ENCODE measurements at places on chromosomes 2 and 18. TPM values are rescaled to one million over a fixed set of nuclear protein-coding genes. Genes with fewer than 3 reads are reported as not detected.

- DNase-seq = no peak
Measured at GRCh38 chr2:66692521-66693054, 257.7 kb downstream of the MEIS1 start.

DNA sequence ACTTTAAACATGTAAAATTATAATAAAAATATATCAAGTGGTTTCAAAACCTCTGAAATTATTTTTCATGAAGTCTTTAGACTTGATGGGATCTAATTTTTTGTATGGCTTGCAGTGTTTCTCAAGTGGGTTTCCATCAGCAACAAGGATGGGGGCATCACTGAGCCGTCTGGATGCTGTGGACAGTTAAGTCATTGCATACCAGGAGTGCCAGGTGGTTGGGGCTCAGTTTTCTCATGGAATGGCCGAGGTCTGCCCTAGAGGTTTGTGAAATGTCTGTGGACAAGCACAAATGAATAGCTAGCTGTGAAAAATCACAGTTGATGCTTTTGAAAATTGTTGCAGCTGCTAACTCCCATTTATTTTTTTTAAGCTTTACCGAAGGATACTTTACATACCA lies 1.7 kb downstream of the PRELID3A start:
- no peak for DNase-seq

GRCh38 chr2:151269798-151270568 lies 8.3 kb upstream of the RBM43 start:
- no peak for DNase-seq

DNA sequence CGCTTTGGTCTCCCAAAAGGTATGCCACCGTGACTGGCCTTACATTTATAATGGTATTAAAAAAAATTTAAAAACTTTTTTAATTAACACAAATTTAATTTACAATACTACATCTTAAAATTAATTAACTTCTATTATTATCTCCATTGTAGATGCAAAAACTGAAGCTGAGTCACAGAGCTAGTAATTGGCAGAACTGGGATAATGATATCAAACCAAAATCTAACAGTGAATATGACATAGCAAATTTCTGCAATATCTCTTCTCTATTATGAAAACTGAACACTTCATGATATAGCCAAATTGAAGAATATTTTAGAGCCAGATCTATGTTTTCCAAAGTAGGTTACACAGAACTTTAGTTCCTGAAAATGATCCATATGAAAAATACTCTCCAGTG lies 66.4 kb upstream of the CHAC2 start:
- DNase-seq = no peak

COLEC12 gene
- not detected for total RNA-seq

GRCh38 chr2:168116448-168116847 lies 130.9 kb downstream of the STK39 start:
- no peak for DNase-seq

DNA sequence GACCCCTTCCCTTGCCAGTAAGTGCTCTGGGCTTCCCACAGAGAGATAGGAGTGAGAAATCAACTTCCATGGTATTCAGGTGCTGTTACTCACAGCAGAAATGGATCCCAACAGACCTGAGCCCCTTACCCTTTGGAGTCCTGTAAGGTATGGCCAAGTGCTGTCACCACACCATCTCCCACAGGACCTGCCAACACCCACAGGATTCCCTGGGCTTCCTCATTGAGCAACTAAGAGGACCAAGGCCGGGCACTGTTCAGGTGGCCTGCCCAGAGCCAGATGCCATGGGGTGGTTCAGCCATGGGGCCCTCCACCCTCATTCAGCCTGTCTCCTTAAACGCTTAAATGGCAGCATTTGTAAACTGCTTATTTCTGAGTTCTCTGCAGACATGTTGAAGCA lies 166.2 kb downstream of the TRIM43 start:
- no peak for DNase-seq

DNA sequence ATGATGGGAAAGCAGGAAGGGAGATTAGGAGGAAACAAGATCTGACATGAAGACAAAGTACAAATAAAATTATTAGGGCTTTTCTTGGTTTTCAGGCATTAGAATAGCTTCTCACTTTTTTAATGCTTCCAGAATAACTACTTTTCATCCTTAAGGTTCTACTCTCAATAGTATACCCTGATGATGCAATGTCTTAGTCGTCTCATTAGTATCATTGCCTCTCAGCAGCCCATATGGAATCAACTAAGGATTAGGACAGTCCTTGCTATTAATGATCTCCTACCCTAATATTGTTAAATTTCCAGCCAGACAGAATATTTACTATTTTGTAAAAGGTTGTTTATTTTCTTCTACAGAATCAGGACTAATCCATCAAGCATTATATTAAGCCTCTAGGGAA lies 55.9 kb downstream of the RELCH start:
- no peak for DNase-seq

- DNase-seq = no peak
Measured at GRCh38 chr2:2826209-2826551, 495.1 kb upstream of the MYT1L start.

- no peak for DNase-seq
Measured at GRCh38 chr2:172091761-172092566, 6.7 kb downstream of the DLX1 start.

DNA sequence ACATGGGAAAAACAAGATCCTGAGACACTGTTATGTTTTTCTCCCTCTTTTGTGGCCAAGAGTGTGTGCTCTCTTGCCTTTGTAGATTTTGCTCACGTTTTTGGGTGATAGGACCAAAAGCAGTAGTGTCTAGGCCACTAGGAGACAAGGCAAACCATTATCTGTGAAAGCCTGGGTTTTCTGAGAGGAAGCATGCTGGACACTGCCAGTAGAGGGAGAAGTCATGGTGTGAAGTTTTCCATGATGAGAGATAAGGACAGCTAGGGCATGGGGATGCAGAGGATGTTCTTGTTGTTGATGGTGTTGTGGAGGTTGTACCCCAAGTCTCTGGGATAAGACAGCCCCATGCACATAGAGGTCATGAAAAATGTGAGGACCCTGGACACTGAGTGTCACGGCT lies 285.3 kb downstream of the SOX11 start:
- no peak for DNase-seq

DNA sequence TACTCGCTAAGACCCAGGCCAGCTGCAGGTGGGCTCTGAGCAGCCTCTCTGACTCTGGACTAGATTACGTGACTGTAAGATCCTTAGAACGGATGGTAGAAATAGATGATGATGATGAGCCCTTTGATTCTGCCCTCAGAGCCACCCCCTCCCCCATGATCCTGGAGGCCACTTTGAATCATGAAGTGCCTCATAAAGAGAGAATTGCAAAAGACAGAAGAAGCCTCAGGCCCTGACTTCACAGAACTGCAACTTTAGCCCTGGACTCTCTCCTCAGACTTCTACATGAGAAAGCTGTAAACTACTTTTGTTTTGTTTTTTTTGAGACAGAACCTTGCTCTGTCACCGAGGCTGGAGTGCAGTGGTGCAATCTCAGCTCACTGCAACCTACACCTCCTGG lies 15.4 kb upstream of the TET3 start:
- no peak for DNase-seq

KRCC1 gene
- 11.9 TPM for total RNA-seq

CCDC141 gene
- 5.6 TPM for total RNA-seq

DSG1 gene
- total RNA-seq = not detected

DNA sequence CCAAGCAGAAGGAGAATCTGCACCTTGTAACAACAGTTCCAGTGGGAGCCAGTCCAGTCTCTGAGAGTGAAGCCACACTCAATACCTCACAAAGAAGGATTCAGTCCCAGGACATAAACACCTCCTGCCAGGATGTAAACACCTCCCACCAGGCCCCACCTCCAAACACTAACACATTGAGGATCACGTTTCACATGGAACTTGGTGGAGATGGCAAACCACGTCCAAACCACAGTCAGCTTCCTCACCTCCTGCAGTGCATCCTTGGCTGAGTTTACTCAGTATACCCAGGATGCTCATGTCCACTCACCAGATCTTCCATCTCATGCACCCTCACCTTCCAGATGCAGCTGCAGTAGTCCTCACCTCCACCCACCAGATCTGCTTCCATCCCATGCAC lies 37.8 kb upstream of the TMEM18 start:
- no peak for DNase-seq

DNA sequence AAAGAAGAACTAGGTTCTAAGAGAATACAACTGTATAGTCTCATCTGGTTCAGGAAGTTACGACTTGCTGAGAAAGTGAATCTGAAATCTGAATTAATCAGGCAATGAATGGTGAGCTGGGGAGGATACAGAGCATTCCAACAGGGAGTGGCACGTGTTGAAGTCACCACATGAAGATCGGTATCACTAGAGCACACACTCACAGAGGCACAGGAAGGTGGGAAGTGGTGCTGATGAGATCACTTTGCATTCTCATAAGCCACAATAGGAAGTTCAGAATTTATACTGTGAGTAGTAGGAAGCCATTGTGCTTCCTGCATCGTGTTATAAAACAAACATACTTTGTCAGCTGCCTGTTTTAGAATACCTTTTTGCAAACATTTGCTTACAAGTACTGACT lies 615.0 kb upstream of the DDX18 start:
- no peak for DNase-seq

COA5 gene
- total RNA-seq = 27.2 TPM

TTN gene
- total RNA-seq = 1.8 TPM

MAP3K19 gene
- total RNA-seq = not detected

DNA sequence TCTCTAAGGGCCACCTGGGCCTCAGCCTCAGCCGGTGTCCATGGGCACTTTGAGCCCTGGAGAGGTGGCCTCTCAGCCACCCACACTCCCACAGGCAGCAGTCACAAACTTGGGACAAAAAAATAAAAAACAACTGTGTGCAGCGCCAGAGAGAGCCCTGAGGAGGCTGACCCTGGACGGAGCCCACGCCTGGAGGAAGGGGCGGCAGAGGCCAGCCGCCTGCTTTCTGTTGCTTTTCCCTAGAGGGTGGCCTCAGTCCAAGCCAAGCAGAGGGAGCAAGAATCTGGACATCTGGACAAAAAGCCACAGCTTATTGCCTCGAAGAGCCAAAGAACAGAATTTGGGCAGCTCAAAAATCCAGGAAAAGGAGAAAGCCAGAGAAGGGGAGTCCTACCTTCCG lies 43.3 kb upstream of the LDLRAD4 start:
- no peak for DNase-seq

- no peak for DNase-seq
Measured at GRCh38 chr2:179561702-179562101, 297.1 kb upstream of the SESTD1 start.

- no peak for DNase-seq
Measured at GRCh38 chr18:58230438-58231179, 186.6 kb downstream of the NEDD4L start.

DNA sequence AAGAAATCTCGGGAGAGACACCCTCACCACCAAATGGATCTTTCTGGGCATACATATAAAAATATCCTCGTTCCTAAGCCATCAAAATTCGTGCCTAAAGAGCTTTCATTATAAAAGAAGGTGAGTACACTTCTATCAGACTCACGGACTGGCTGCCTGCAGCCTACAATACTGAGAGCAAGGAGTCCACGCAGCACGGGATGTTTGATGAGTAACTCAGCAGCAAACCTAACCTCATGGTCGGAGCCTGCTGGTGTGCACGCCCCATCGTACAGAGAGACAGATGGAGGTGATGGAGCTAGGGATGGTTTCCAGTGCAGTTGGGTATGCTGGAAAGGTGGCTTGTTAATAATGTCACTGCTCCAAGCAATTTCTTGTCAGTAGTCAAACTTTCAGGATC lies 256.2 kb downstream of the FIGN start:
- DNase-seq = no peak

CFAP221 gene
- total RNA-seq = not detected

GRCh38 chr2:234302664-234302991 lies 194.3 kb downstream of the ARL4C start:
- DNase-seq = no peak

DNA sequence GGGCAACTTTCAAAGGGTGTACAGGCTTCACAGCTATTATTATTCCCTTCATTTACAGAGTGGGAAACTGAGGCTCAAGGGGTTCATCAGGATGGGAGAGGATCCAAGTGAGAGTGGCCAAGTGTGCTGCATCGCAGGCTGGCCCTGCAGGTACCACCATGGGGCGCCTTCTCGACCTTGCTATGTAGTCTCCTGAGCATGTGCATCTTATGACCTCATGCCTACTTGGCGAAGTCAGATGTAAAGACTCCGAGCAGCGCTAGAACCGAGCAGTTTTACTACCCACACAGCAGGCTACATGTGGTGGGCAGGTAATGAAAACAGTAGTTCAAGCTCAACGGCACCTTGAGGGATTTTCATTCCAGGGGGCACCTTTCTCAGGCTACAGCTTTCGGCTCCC lies 42.0 kb downstream of the TFCP2L1 start:
- no peak for DNase-seq

- DNase-seq = no peak
Measured at GRCh38 chr2:200063155-200063554, 107.8 kb downstream of the MAIP1 start.

GRCh38 chr2:16756831-16757644 lies 91.4 kb upstream of the CYRIA start:
- peak; percentile 44 for DNase-seq

LRRTM4 gene
- not detected for total RNA-seq

DNAH7 gene
- total RNA-seq = not detected

DNA sequence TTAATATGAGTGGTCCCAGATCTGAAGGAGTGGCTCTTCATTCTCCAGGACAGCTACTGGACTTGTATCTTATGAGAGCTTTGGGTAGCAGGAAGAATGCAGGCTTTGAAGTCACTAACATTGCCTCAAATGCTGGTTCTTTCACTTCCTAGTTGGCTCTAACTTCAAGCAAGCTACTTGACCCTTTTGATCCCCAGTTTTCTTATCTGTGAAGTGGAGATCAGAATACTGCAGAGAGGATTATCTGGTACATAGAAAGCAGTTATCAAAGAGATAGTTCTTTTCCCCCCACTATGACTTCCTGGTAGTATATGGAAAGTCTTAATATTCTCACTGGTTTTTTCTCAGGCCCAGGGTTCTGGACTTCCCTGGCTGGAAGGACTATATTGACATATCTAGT lies 3.4 kb upstream of the PLCL1 start:
- no peak for DNase-seq

CHRNG gene
- not detected for total RNA-seq

DNA sequence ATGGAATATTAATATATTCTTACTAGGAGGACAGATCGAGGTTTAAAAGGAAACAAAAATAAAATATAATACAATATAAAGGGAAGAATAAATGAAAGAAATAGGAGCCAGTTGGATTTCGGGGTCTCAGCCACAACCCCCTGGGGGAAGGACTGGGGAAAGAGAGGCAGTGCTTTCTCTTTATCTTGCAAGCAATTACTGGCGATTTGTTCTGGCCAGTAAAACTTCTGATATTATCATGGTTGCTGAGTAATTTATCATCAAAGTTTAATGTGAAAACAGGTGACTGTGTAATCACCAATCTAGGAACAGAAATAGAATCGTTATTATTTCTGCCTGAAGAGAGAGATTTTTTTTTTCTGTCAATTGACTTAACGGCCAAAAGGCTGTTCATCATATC lies 917.7 kb upstream of the CELF4 start:
- no peak for DNase-seq

- no peak for DNase-seq
Measured at GRCh38 chr2:158539176-158540005, 82.6 kb downstream of the PKP4 start.

DNA sequence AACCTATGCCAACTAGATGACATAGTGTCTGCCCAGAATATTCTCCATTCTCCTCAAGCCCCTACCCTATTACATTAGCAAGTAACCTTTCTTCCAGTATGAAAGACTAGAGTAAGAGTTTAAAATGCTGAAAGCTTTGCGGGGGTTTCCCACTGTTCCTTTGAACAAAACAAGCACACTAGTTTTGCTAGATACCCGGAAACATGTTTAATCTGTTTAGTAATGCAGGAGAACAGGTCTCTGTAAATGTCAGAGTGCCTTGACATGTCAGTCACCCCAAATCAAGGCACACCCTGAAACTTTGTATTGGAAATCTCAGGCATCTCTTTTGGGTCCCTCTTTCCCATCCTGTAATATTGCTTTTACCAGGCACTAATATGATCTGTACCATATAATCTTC lies 11.6 kb downstream of the GALNT5 start:
- DNase-seq = no peak

Measured in activated naive CD8-positive, alpha-beta T cell treated with anti-CD3 and anti-CD28 coated beads for 36 hours (primary cell).